ENCODE measurements at places on chromosomes 16 and 17.
A peak's percentile ranks its signal among the peaks of the same experiment; 100 is the strongest.

- no peak for DNase-seq
Measured at GRCh38 chr17:82846061-82846691, 6.4 kb upstream of the ZNF750 start.

GRCh38 chr16:55815320-55815719 lies 17.6 kb downstream of the CES1 start:
- DNase-seq: no peak

GRCh38 chr16:1678500-1679098 lies 520 bp downstream of the JPT2 start:
- peak; percentile 55 for DNase-seq

DNA sequence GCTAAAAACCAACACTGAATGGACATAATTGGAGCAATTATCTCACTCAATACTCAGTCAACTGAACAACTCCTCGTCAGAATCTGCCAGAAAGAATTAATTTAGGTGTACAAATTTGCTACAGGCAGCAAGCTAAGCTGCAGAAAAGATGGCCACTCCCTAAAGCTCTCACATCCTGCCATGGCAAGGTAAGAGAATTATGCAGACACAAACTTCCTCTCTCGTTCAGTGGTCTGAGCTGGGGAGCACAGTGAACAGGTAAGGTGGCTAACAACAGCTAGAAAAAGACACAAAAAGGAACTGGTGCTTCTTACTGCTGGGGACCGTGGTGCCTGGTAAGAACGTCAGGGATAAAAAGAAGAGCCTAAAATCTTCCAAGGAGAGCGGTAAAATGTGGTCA lies 74.9 kb upstream of the BCAR1 start:
- DNase-seq: no peak

DNA sequence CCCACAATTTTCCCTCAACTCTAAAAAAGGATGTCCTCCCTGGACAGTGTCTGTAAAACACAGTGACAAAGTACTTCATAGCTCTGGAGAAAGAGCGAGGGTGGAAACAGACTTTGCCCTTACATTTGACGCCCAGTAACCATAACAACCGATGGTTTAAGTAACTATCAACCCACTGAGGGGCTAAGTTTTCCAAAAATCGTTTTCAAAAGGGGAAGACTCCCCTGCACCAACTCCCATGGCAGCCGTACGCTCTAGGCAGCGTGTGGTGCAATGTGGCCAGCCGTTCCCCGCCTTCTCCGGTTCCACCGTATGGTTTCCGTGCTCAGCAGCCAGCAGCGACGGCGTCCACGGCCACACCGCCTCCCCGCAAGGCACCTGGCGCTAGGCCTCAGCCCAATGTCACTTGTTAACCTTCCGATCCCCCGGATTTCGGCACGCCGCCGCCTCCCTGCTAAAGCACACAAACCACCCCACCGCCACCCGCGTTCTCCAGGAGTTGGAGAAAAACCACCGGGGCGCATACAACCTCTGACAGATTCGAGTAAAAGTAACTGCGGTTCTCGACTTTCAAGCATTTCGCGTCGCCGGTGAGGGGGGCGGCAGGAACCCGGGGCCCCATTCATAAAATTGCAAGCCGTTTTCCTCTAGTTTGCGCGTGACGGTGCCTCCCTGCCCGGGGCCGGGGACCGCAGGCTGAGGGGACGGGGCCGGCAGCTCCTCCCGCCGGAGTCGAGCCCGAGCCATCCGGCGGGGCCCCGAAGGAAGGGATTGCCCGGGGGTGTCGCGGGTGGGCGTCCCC lies 661 bp downstream of the TEX2 start:
- DNase-seq: peak; percentile 28

DNA sequence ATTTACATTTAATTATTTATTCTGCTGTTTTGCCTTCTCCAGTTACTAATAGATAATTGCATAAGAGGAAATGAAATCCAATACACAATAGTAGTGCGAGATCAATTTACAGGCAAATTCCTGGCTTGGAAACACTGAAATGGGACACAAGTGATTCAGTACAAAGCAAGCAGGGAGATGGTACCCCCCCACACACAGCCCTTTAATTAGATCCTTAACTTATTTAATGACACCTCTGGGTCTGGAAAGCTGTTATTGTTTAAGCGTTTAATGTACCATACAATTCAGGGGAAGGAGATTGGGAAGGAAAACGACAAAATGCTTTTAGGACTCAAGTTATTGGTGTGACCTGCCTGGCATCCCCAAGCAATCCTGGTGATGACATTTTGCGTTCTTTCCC lies 318.2 kb downstream of the NPIPA8 start:
- DNase-seq: no peak

All from fibroblast of villous mesenchyme (primary cell).